Right atrium auricular region (tissue), 2 donors: ENCODE measurements at places on chromosomes 3 and 15. TPM values are rescaled to one million over a fixed set of nuclear protein-coding genes. Genes with fewer than 3 reads are reported as not detected.

- H3K4me3 ChIP-seq = no peak overlapping the region
- no peak overlapping the region for H3K27ac ChIP-seq
- no peak for DNase-seq
Measured at GRCh38 chr3:180447136-180447535, 154.8 kb upstream of the TTC14 start.

- no peak overlapping the region for H3K4me3 ChIP-seq
- no peaks in the 10 kb centered on the region for H3K27me3 ChIP-seq
- H3K36me3 ChIP-seq = peaks cover 35% of the 10 kb centered on the region
- H3K4me1 ChIP-seq = peaks cover 5% of the 10 kb centered on the region
Measured at GRCh38 chr3:47617086-47618010, 38.7 kb upstream of the CSPG5 start.

The ACOX2 gene
- 11.5 TPM for total RNA-seq

DNA sequence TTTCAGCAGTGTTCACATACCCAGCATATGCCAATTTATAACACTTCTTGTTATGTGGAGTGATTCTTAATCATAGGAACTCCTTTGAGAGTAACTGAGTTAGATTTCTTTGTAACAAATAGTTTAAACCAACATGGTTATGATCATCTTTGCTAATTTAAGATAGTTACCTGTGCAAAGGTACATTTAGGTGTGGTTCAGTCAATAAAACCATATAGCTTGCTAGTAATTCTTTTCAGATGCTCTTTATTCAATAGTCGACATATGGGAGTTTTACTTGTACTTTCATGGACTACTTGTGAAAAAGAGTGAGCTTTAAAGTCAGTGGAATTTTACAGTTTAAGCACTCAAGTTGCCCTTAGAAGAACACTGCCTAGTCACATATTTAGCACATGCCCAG, 5.2 kb downstream of the DNAJC13 start:
- no peaks in the 10 kb centered on the region for H3K36me3 ChIP-seq
- no peaks in the 10 kb centered on the region for H3K27me3 ChIP-seq
- no peak for DNase-seq

GRCh38 chr3:104510131-104510849, 856.4 kb upstream of the ALCAM start:
- no peak overlapping the region for H3K27ac ChIP-seq
- no peak overlapping the region for H3K4me3 ChIP-seq
- no peak for DNase-seq
- H3K36me3 ChIP-seq = no peaks in the 10 kb centered on the region
- H3K27me3 ChIP-seq = no peaks in the 10 kb centered on the region

GRCh38 chr3:62416144-62416543, 42.8 kb upstream of the FEZF2 start:
- no peak for DNase-seq
- H3K4me1 ChIP-seq = no peaks in the 10 kb centered on the region
- H3K27me3 ChIP-seq = no peaks in the 10 kb centered on the region
- no peak overlapping the region for H3K4me3 ChIP-seq

- no peaks in the 10 kb centered on the region for H3K36me3 ChIP-seq
- H3K4me3 ChIP-seq = no peak overlapping the region
- no peaks in the 10 kb centered on the region for H3K27me3 ChIP-seq
- no peak overlapping the region for H3K27ac ChIP-seq
- no peak for DNase-seq
- H3K4me1 ChIP-seq = no peaks in the 10 kb centered on the region
Measured at GRCh38 chr3:149104484-149104883, 18.2 kb upstream of the HLTF start.

DNA sequence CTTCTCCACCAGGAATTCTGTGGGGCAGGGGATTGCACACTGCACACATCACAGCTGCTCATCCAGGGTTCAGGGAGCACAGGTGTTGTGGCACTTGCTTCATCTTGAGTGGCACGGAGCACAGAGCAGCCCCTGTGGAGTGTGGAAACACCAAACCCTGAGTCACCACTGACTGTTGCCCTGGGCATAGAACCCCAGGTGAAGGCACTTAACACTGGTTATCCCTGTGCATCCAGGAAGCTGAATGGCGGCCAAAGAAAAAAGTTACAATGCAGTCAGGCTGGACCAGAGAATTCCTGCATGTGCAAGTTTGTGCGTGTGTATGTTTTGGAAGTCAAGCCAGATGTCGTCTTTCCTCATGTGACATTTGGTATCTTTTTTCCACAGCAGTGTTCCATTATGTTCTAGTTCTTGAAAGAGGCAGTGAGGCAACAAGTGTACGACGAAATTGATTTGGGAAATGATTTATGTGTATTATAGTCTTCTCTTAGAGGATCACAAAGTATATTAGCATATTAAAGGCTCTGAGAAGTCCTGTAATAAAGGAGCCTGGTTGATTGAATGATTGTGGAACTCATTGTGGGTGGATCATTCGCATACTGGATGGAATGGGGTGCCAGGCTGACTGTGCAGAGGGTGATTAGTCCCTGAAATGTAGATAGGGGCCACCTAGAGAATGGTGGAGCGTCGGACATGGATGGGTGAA, 292.3 kb downstream of the TLE3 start:
- no peaks in the 10 kb centered on the region for H3K4me1 ChIP-seq
- no peak overlapping the region for H3K27ac ChIP-seq
- H3K27me3 ChIP-seq = no peaks in the 10 kb centered on the region
- no peaks in the 10 kb centered on the region for H3K36me3 ChIP-seq
- no peak overlapping the region for H3K4me3 ChIP-seq

GRCh38 chr3:108834551-108834950, 12.0 kb downstream of the TRAT1 start:
- no peaks in the 10 kb centered on the region for H3K27me3 ChIP-seq
- no peaks in the 10 kb centered on the region for H3K36me3 ChIP-seq
- no peaks in the 10 kb centered on the region for H3K4me1 ChIP-seq

The LTK gene
- total RNA-seq = 0.98 TPM

The NR1I2 gene
- total RNA-seq = not detected

The NANOGP8 gene
- total RNA-seq = not detected

DNA sequence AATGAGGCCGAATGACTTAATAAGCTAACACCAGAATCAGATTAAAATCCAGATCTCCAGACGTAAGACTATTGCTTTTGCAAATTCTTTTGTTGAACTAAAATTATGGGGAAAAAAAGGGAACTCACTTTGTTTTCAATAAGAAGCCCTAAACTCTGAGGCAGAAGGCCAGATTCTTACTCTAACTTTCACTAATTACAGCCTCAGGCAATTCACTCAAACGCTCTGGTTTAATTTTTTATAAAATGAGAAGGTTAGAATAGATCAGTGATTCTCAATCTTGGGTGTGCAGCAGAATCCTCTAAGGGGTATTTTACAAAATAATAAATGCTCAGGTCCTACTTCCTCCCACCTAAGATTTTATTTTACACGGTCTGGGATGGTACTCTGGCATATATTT, 38.1 kb downstream of the C3orf70 start:
- H3K4me1 ChIP-seq = no peaks in the 10 kb centered on the region
- no peak overlapping the region for H3K27ac ChIP-seq
- no peak overlapping the region for H3K4me3 ChIP-seq
- H3K27me3 ChIP-seq = no peaks in the 10 kb centered on the region
- no peaks in the 10 kb centered on the region for H3K36me3 ChIP-seq

The GPR15 gene
- not detected for total RNA-seq

GRCh38 chr3:3286014-3286413, 106.5 kb upstream of the CRBN start:
- H3K4me3 ChIP-seq = no peak overlapping the region
- H3K36me3 ChIP-seq = no peaks in the 10 kb centered on the region
- no peak overlapping the region for H3K27ac ChIP-seq
- DNase-seq = no peak
- H3K27me3 ChIP-seq = no peaks in the 10 kb centered on the region

The CLDN18 gene
- total RNA-seq = 21.0 TPM

The GLDN gene
- 9.4 TPM for total RNA-seq

GRCh38 chr3:158950178-158950901, 148.5 kb downstream of the MFSD1 start:
- no peak for DNase-seq
- no peak overlapping the region for H3K27ac ChIP-seq
- no peaks in the 10 kb centered on the region for H3K4me1 ChIP-seq
- H3K27me3 ChIP-seq = no peaks in the 10 kb centered on the region

DNA sequence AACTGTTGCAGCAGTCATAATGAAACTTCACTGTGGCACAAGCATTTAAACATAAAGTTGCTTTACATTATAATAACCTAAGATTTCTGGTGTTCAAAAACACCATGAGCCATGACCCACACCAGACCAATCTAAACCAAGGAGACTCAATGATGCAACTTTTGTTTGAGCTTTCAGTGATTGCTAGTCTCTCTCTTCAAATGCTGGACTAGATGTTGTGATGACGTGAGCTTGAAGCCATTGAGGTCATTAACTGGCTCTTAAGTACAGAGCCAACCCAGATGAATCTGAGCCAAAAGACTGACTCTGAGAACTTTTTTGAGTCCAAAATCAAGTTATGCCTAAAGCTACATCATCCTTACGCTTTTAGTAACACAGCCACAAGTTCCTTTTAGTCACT, 36.5 kb downstream of the ATR start:
- no peak for DNase-seq
- no peak overlapping the region for H3K27ac ChIP-seq

The GOLGA8T gene
- 0.44 TPM for total RNA-seq

DNA sequence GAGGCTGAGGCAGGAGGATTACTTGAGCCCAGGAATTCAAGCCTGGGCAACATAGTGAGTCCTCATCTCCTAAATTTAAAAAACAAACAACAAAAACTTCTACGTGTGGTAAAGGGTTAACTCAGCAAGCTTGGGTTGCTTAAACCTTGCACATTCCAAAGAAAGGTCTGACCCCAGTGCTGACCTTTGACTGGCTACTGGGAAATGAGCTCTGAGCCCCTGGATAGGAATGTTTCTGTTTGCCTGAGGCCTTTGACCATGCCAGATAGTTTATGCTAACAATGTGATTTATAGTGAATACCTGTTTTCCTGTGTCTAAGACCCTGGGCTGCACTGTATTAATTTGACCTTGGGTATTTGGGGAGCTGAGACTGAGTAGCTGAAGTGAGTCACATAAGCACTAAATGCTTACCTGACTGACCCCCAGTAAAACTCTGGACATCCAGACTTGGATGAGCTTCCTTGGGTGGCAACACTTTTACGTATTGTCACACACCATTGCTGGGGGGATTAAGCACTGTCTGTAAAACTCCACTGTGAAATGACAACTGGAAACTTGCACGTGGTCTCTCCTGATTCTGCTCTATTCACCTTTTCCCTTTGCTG, 20.7 kb downstream of the TCAIM start:
- H3K4me1 ChIP-seq = no peaks in the 10 kb centered on the region
- no peak overlapping the region for H3K4me3 ChIP-seq
- H3K27ac ChIP-seq = no peak overlapping the region
- H3K27me3 ChIP-seq = no peaks in the 10 kb centered on the region
- peaks cover 9% of the 10 kb centered on the region for H3K36me3 ChIP-seq
- no peak for DNase-seq

The IL5RA gene
- total RNA-seq = 2.6 TPM

GRCh38 chr15:71152542-71152941, 37.3 kb downstream of the THSD4 start:
- H3K36me3 ChIP-seq = no peaks in the 10 kb centered on the region
- H3K4me3 ChIP-seq = no peak overlapping the region
- peak overlapping the region; percentile 86 for H3K27ac ChIP-seq
- no peaks in the 10 kb centered on the region for H3K4me1 ChIP-seq
- DNase-seq = no peak

GRCh38 chr15:80612118-80612823, 82.8 kb upstream of the ABHD17C start:
- peaks cover 2% of the 10 kb centered on the region for H3K4me1 ChIP-seq
- peak; percentile 46 for DNase-seq
- H3K27me3 ChIP-seq = no peaks in the 10 kb centered on the region
- H3K27ac ChIP-seq = no peak overlapping the region
- no peaks in the 10 kb centered on the region for H3K36me3 ChIP-seq
- no peak overlapping the region for H3K4me3 ChIP-seq

The RPL35A gene
- total RNA-seq = 477 TPM

GRCh38 chr3:136675150-136675858, 76.9 kb downstream of the STAG1 start:
- H3K4me3 ChIP-seq = no peak overlapping the region
- H3K27me3 ChIP-seq = no peaks in the 10 kb centered on the region
- no peak overlapping the region for H3K27ac ChIP-seq
- H3K4me1 ChIP-seq = no peaks in the 10 kb centered on the region
- H3K36me3 ChIP-seq = no peaks in the 10 kb centered on the region

DNA sequence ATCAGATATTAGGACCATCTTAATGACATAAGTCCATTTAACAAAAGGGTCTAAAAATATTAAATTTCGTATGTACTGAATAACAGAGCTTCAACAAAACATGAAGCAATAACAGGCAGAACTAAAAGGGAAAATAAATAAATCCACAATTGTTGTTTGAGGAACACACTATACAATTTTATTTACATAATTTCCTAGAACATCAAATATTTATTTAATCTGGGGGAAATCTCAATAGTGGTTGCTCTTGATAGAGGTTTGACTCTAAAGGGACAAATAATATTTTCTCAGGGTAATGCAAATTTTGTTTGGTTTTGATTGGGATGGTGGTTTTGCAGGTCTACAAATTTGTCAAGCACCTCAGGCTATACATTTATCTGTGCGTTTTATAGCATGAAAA, 90.3 kb downstream of the BCHE start:
- H3K27me3 ChIP-seq = no peaks in the 10 kb centered on the region
- DNase-seq = no peak
- H3K4me3 ChIP-seq = no peak overlapping the region
- H3K27ac ChIP-seq = no peak overlapping the region
- no peaks in the 10 kb centered on the region for H3K4me1 ChIP-seq
- H3K36me3 ChIP-seq = no peaks in the 10 kb centered on the region

The FBXO40 gene
- total RNA-seq = 81.6 TPM

GRCh38 chr15:78390242-78390641, 47.8 kb upstream of the IREB2 start:
- H3K27me3 ChIP-seq = no peaks in the 10 kb centered on the region
- DNase-seq = no peak
- no peaks in the 10 kb centered on the region for H3K36me3 ChIP-seq
- no peaks in the 10 kb centered on the region for H3K4me1 ChIP-seq
- no peak overlapping the region for H3K27ac ChIP-seq

The ABHD5 gene
- 16.4 TPM for total RNA-seq

The CSPG4 gene
- 55.6 TPM for total RNA-seq

The NOX5 gene
- 0.19 TPM for total RNA-seq

GRCh38 chr3:188446014-188446413, 292.1 kb downstream of the LPP start:
- H3K27me3 ChIP-seq = no peaks in the 10 kb centered on the region
- no peaks in the 10 kb centered on the region for H3K4me1 ChIP-seq
- no peak for DNase-seq
- H3K4me3 ChIP-seq = no peak overlapping the region
- H3K36me3 ChIP-seq = no peaks in the 10 kb centered on the region
- no peak overlapping the region for H3K27ac ChIP-seq

DNA sequence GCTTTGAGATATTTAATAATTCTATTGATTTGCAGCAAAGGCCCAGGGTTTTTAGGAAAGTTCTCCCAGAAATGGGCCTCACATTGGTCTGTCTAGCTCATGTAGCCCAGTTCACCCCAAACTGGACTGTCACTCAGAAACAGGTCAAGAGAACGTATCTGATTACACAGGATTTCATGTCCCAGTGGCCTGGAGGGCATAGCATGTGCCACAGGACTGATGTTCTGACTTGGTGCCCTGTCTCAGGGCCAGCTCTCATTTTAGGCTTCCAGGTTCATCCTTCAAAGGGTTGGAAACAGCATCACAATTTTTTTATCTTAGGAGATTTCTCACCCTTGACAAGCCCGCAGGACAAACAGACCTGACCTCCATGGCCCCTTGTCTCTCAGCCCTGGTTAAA, 398.4 kb upstream of the AZI2 start:
- H3K4me1 ChIP-seq = peaks cover 26% of the 10 kb centered on the region
- H3K36me3 ChIP-seq = no peaks in the 10 kb centered on the region
- H3K27me3 ChIP-seq = no peaks in the 10 kb centered on the region
- no peak for DNase-seq
